ENCODE measurements at places on chromosomes 7 and 10.

DNA sequence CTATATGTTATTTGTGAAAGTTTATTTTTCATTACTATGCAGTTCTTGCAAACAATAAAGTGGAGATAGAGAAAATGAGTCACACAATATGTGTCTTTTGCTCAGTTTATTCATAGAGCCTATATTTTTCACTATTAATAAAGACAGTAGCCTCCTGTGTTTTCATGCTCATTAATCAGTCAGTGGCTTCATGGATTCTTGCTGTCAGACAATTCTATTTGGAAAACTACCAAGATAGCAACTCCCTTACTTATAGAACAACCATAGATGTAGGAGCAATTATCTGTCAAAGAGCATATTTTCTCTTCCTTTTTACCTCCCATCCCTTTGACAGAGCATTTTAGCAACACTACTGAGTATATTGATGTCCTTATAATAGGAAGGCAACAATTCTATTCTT is 132.7 kb upstream of the CALCR start:
- DNase-seq = no peak

DNA sequence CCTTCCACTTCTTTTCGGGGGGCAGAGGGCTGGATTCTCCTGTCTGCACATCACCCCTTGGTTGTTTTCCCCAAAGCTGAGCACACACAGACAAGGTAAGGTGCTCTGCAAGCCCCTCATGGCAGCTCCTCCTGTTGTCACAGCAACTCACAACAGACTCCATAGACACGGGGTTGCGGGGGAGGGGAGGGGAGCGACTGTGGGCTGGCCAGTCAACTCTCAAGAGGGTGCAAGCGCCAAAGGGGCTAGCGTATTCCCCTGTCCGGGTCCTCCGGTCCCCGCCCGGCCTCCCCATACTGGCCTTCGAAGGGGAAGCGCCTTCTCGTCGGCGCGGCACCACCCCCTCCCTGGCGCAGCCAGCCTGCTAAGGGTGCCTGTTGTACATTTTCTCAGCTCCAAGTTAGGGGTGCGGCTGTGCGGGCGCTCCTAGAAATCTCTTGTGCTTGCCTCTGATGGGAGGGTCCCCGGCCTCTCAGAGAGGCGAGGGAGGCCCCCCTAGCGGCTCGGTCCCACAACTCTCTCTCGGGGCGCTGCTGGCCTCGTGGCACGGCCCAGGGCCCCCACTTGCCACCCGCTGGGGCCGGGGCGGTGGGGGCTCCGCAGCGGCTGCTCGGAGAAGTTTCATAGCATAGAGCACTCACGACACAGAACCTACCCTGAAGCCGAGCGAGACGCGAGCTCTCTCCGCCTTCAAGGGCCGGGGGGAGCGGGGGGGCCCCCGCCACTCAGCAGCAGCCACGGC is 498 bp downstream of the RHOBTB1 start:
- DNase-seq = no peak

- no peak for DNase-seq
These were observed 15.1 kb upstream of the ELN start for GRCh38 chr7:74012842-74013249.

DNA sequence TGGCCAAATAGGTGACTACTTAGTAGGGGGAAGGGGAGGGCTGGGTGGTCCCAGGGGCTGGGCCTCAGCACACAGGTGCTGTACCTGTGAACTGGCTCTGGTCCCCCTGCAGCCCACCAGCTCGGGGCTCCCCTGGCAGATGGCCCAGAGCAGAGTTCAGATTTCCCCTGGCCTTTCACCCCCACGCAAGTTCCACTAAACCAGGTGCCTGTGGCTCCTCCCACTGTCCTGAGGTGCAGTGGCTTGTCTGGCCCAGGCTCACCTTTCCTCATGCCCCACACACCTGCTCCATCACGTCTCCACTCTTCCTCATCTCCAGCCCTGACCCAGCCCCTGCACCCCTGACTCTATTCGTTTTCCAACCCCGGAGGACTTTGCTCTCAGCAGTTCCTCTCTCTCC is 47.3 kb upstream of the OPALIN start:
- no peak for DNase-seq

- no peak for DNase-seq
These were observed 196.2 kb downstream of the PLXNA4 start for GRCh38 chr7:132380059-132380458.

DNA sequence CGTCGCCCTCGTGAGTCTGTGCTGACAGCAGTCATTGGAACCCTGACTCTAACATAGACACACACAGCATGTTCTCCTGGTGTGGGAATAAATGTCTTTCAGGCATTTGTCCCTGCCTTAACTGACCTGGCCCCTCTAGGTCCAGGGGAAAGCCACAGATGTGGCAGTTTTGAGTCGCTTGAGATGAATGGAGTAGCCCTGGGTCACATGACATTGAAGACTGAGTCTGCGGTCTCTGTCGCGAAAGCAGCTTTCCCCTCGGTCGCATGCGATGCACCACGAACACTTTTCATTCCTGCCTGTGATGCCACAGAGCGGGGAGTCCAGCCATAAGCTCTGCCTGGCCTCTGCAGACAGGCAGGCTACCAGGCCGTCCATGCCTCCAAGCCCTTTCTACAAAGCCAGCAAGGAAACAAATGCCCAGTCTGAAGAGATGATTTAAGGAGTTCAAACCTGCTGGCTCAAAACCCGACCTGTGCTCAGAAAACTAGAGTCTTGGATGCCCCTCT is 172.3 kb downstream of the WDR37 start:
- no peak for DNase-seq

DNA sequence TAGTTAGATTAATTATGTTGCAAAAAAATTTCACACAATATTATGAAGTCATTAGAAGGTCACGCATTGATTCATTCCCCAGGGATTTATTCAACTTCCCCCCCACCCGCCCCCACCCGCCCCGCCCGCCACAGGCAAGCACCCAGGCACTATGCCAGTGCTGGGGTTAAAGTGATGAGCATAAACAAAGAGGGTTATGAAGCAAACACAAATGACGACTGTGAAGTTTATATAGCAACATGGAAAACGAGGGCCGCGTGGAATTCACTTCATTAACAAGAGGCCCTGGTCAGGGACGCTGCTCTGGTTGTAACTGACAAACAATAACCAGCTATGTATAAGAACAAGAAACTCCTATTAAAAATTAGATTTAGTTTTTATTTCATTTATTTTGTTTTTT is 656.5 kb upstream of the COBL start:
- DNase-seq = no peak

DNA sequence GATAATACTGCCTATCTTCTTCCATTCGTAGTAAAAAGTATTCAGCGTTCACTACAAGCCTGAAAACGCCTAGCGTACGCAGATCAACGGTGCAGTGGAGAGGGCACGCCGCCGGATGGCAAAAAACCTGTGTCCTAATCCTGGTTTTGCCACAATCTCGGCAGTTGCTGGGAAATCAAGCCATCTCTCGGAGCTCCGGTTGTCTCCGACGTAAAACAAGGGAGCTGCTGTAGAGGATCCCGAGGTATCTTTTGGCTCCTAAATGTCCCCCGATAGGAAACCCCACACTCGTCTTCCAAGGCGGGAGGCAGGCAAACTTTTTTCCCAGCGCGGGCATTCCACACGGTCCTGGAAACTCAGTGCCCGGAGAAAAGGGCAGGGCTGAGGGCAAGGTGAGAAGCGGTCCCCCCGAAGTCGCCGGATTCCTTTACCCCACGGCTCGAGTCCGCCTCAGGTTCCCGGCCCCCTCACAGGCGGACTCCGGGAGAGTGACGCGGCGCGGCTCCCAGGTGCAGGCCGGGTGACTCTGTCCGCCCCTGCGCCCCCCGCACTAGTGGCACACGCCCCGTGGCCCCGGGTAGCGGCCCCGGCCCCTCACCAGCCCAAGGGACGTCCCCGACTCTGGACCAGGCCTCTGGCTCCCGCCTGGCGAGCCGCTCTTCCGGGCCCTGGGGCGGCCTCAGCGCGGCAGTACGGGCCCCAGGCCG is 649 bp downstream of the IDE start:
- DNase-seq = no peak

GRCh38 chr10:8410506-8410905 is 356.0 kb downstream of the GATA3 start:
- no peak for DNase-seq

GRCh38 chr7:25319707-25320106 is 91.4 kb upstream of the NPVF start:
- no peak for DNase-seq

DNA sequence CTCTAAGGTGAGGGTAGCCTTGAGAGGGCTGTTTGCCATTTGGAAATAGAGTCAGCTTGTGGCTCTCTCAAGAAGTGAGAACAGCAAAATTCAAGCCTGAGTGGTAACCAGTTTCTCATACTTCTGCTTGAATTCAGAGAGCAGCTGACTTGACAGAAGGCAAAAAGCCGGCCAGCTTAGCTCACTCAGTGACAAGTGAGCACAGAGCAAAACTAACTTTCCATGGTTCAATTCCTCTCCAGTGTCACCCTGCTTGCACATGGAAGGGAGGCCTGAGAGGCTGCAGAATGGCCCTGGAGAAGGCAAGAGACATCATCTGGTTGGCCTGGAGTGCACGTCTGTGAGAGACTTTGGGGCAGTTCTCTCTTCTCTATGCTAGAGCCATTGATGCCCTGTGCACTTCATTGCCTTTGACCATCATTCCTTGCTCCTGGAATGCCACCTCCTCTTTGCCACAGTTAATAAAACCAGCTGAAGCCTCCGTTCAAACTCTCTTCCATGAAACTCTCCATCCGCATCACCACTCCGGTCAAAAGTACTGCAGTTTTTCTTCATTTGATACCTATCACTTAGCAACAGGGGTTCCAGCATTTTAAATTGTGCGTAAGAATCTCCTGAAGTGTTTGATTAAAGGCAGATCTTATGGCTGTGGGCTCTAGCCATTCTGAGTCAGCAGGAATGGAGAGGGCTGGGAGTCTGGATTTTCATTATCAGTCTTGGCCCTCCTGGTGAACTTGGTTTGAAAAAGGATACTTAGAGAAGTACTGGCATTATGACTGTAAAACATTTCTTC is 69.8 kb upstream of the PIK3CG start:
- DNase-seq = no peak

DNA sequence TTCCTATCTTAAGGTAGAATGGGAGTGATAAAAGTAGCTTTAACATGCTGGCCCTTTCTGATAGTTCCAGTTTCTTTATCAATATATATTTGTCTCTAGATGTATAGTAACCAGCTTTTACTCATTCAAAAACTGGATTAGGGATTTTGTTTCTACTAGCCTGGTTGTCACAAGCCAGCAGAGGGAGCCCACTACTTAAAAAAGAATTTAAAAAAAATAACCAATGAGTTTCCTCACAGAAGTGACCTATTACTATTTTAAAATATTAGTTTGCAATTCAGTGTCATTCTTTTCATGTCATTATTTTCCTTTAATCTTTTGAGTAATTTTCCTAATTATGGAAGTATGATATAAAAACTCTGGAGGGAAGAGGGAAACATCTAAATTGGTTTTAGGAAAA is 142.1 kb downstream of the PHTF2 start:
- DNase-seq = no peak

- no peak for DNase-seq
These were observed 8.2 kb upstream of the ERVW-1 start for GRCh38 chr7:92485974-92486373.

GRCh38 chr10:77516575-77516974 is 121.0 kb downstream of the KCNMA1 start:
- no peak for DNase-seq

DNA sequence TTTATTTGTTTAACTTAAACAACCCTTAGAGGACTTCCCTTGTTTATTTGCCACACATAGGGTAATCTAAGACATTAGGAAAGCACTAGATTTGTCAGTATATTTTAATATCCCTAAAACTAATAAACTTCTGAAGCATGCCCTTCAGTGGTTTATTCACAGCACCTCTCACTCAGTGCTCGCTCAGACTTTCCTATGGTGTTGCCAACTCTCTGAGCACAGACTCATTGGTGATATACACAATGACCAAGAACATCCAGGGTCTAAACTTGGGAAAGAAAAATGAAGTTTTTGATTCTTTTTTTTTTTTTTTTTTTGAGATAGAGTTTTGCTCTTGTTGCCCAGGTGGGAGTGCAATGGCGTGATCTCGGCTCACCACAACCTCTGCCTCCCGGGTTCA is 82.2 kb downstream of the RAB11FIP2 start:
- DNase-seq = no peak

DNA sequence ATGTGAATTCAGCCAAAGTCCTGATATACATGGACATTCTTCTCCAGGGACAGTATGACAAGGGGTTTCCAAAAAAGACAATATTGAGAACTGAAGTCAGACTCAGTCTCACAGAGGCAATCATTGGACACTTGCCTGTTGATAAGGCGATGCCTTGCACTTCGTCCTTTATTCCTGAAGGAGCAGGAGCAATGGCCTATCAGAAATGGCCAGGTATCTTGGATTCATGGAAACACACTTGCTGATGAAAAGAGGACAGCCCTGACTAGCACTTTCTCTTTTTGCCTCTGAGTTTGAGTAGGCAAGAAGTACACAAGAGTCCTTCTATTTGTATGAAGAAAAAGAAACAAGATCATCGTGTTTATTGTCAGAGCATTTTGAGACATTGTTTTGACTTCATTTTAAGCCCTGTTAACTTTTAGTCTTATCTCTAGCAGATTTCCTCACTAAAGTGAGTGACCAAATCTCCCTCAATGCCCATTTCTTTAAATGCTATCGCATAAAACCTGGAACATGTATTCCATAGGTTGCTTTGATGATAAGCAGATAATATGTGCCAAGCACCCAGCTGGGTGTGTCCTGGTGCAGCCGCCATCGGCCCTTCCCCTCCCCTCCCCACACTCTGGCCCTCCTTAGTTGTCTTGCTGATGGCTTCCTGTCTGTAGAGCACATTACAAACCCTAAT is 26.6 kb downstream of the ST8SIA6 start:
- no peak for DNase-seq

GRCh38 chr7:15765753-15766152 is 79.3 kb upstream of the MEOX2 start:
- no peak for DNase-seq

DNA sequence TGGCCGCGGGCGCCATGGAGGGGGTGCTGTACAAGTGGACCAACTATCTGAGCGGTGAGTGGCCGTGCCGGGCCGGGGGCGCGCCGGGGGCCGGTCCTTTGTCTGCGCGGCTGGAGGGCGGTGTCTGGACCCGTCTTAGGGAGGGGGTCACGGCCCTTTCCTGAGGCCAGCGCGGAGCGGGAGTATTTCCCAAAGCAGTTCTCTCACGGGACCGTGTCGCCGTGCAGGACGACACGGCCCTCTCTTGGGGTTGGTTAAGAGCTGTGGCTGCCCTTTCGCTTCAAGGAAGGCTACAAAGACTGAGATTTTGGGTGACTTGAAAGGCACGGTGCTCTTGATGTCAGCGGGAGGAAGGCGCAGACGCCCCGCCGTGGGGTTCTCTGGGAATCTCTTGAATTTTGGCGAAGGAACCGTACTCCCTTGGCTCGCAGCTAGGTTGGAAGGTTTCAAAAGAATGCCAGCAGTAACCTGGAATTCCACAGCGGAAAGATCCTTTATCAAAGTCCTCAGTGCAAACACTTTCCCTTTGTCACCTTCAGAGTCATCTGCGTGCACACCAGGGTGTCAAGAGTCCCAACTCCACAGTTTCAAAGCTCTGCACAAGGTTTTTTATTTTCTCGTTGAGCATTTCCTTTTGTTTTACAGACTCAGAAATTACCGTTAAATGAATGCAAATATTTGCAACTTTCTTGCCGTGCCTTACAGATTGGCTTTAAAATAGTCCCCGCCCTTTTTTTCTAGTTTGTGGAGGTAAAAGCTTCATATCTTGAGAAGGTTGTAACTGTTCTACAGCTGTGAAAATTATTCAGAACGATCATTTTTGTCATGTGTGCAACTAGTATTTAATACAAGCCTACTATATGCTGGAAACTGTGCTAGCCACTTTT is 780 bp downstream of the PLEKHA8 start:
- DNase-seq = no peak
